ENCODE measurements at places on chromosomes 4 and X.

DNA sequence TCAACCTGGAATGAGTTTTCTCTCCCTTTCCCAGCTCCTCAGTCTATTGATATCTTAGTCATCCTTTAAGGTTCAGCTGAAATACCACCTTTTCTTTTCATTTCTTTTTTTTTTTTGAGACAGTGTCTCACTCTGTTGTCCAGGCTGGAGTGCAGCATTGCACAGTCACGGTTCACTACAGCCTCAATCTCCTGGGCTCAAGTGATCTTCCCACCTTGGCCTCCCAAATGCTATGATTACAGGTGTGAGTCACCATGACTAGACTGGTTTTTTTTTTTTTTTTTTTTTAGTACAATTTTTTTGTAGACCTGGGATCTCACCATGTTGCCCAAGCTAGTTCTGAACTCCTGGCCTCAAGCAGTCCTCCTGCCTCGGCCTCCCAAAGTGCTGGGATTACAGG, 28.9 kb downstream of the AFF1 start:
- no peak for DNase-seq

- no peak for DNase-seq
Measured at GRCh38 chr4:173680278-173680677, 150.2 kb upstream of the HAND2 start.

- DNase-seq: no peak
Measured at GRCh38 chr4:6345096-6345830, 75.6 kb downstream of the WFS1 start.

GRCh38 chr4:134636338-134637051, 434.9 kb upstream of the PABPC4L start:
- DNase-seq: no peak

GRCh38 chr4:153759407-153760316, at the start of gene RNF175:
TSS of gene RNF175 (minus strand) at chr4:153760024. CDS start at chr4:153759862, 162 bp downstream.
- no peak for DNase-seq

- no peak for DNase-seq
Measured at GRCh38 chr4:67608027-67608426, 49.5 kb downstream of the STAP1 start.

DNA sequence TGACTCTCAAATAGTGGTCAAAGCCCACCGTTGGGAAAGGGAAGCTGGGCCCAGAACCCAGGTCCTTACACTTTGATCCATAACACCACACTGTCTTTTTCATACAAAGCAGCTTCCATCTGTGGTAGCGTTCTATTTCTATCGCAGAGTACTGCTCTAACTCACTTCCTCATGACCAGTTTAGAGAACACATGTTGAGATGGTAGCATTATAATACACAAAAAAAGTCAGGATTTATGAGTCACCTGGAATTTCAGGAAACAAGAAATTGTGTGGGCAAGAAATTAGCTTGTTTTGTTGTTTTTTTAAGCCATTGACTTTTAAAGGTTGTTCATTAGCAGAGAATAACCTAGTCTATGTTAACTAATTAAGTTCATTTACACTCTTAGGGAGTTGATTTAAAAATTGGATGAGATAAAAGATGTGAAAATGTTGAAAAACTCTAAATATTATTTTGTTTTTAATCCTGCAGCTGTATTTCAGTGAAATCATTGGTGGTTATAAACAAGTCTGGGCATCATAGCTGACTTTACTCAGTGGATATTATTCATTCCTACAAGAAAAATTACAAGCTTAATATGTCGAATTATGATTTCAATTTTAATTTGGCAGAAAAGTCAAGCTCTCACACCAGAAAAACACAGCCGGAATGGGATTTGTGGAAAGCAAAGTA, 1011.1 kb upstream of the HS3ST1 start:
- DNase-seq: no peak

- no peak for DNase-seq
Measured at GRCh38 chr4:138967313-138967712, 48.3 kb upstream of the NOCT start.

- DNase-seq: peak; percentile 78
Measured at GRCh38 chr4:986879-987623, at the start of gene IDUA. TSS of gene IDUA (plus strand) at chr4:987044. CDS start at chr4:987085, 41 bp downstream.

DNA sequence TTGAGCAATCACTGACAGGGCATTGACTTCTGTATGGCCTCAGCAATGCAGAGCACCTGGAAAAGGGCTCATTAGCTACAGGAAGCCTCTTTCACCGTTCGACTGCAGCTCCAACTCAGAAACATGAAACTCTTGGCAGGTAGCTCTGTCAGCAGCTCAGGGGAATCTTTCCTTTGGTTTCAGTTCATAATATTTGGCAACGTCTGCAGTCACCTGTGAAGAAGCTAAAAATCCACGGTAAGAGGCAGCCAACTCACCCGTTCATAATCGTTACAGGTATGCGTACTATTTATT, 354.9 kb downstream of the CAMK2D start:
- DNase-seq: no peak

GRCh38 chr4:37908488-37909331, 17.8 kb downstream of the TBC1D1 start:
- no peak for DNase-seq

- DNase-seq: no peak
Measured at GRCh38 chr4:88134111-88134510, 24.3 kb downstream of the ABCG2 start.

DNA sequence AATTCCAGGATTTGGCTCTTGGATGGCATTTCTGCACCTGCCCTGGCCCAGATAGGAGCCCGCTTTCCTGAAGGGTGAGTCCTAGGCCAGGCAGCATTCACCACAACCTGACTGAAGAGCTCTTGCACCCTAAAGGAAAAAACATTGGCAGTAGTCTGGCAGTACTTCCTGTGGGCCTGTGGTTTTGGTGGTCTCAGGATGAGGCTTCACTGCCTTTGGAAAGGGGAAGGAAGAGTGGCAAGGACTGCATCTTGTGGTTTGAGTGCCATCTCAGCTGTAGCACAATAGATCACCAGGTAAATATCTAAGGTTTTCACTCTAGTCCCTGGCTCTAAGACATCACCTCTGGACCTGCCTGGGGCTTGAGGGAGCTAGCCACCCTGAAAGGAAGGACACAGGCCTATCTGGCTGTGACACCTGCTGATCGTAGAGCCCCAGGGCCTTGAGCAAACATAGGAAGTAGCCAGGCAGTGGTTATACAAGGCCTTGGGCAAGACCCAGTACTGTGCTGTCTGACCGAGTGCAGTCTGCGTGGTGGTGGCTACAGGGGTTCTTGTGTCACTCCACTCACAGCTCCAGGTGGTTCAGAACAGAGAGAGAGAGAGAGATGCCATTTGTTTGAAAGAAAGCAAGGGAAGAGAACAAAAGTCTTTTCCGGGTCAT, 28.5 kb upstream of the PRRG1 start:
- no peak for DNase-seq

DNA sequence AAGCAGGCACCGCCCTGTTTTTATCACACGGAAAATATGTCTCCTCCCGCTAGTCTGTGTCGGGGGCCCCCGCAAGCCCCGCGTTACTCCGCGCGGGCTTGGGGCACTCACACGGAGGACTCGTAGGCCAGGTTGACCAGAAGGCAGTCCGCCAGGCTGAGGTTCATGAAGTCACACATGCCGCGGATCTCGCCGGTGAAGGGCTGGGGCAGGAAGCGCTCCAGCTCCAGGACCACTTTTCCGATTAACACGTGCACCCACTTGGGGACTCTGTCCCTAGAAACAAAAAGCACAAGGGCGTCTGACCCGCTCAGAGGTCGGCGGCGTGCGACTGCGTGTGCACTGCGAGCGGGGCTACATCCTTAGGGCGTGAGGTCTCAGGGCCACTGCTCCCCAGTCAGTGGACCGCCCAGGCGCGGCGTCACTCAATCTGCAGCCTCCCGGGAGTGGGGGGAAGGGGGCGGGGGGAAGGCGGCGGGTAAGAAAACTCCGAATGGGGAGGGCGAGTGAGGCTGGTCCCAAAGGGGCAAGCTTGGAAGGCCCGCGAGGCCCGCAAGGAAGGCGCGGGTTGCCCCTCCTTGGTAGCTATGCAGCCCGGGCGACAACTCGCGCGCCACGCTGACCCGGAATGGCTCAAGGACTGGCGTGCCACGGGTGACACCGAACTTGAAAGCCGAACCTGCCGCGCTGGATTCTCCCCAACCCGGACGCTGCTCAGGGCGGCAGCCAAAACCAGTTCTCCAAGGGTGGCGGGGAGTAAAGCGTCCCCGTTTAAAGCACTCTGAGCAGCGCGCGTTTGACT, 722 bp downstream of the NAAA start:
- DNase-seq: peak; percentile 64

DNA sequence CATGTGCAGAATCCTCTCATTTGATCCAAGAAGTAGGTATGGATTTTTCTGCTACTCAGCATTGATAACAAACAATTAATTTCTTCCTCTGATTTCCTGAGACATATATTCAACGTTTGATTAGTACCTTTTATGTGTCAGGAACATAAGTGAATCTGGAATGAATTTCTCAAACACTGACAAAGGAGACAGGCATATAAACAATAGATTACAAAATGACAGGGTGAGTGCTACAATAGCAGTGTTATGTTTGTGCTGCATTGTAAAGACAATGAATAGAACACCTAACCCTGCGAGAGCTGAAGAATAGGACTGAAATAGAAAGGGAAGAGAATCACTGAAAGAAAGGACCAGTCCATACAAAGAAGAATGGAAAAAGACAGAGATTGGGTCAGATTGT, 52.9 kb downstream of the ARHGAP24 start:
- DNase-seq: no peak

DNA sequence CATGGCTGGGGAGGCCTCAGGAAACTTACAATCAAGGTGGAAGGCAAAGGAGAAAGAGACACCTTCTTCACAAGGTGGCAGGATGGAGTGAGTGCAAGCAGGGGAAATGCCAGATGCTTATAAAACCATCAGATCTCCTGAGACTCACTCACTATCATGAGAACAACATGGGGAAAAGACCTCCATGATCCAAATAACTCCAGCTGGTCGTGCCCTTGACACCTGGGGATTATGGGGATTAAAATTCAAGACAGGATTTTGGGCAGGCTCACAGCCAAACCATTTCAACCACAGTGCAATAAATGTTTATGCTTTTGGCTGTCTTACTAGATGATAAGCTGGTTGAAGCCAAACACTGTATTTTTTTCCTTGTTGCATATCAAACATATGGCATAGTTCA, 1112.4 kb downstream of the STIM2 start:
- DNase-seq: no peak

- no peak for DNase-seq
Measured at GRCh38 chr4:110195561-110196205, 2.7 kb downstream of the ELOVL6 start.

GRCh38 chr4:88592600-88593448, 544 bp downstream of the HERC3 start:
- DNase-seq: peak; percentile 81
